ENCODE measurements at places on chromosomes 11 and 22. TPM values are rescaled to one million over a fixed set of nuclear protein-coding genes. Genes with fewer than 3 reads are reported as not detected.

DNA sequence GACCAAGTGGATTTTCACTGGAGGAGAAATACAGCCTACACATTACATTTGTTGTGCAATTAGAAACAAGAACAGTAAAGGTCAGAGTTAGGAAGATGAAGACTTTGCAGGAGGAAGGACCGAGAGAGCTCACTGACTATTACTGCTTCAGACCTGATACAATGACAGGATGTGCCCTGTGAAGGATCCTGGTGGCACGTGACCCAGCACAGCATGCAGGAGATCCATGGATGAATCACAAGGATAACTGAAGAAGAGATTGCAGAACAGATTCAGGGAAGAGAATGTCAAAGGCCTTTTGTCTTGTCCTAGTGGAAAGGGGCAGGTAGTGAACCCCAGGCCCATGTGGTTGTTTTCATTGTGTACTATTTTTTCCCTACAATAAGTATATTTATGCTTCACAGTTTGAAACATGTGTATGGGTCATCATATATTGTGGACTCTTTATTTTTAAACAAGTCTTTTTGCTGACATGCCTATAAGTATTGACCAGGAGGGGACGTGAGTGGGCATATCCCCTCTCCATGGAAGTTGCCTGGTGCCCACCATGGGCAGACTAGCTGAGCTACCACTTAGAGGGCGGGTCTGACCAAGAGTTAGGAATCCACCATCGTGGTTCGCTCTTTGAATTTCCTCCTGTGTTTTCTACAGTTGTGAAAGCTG lies 44.3 kb downstream of the RASSF10 start:
- DNase-seq, result no peak

- no peak for DNase-seq
These were observed 8.5 kb downstream of the A4GALT start for GRCh38 chr22:42711895-42712837.

DNA sequence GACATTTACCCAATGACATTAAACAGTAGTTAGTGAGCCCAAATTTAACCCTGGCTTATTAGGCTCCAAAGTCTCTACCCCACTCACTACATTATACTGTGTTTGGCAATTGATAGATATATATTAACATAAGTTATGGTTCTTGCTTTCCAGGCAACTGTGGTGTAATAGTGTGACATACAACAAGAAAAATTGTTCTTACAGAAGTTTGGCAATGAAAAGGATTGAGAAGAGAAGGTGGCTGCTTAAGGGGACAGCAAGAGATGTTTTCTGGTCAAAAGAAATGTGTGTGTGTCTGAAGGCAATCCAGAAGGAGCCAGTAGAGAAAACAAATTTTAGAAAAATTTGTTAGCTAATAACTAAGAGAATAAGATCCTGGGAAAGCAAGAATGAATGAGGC lies 132.4 kb downstream of the SWAP70 start:
- no peak for DNase-seq

DNA sequence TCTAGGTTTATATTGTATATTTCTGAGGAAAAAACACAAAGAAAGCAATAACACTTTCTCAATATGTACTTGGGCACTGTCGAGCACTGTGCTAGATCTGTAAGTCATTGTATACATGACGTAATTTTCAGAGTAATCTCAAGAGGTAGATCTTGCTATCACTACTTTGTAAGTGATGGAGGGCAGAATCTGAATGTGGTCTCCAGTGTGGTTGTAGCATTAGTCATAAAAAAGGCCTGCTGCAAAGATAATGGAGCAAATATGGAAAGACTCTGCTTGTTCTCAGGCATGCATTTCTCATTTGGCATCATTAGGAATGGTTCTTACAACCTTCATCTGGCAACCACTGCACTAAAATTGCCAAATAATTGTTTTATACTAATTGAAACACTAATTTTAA lies 419.8 kb upstream of the CCDC179 start:
- no peak for DNase-seq

- DNase-seq, result no peak
These were observed 76.6 kb downstream of the WT1 start for GRCh38 chr11:32358729-32359128.

GRCh38 chr11:118735203-118735602 lies 55.8 kb upstream of the TREH start:
- no peak for DNase-seq

GRCh38 chr22:30235687-30236170 lies 10.8 kb downstream of the LIF start:
- no peak for DNase-seq

DNA sequence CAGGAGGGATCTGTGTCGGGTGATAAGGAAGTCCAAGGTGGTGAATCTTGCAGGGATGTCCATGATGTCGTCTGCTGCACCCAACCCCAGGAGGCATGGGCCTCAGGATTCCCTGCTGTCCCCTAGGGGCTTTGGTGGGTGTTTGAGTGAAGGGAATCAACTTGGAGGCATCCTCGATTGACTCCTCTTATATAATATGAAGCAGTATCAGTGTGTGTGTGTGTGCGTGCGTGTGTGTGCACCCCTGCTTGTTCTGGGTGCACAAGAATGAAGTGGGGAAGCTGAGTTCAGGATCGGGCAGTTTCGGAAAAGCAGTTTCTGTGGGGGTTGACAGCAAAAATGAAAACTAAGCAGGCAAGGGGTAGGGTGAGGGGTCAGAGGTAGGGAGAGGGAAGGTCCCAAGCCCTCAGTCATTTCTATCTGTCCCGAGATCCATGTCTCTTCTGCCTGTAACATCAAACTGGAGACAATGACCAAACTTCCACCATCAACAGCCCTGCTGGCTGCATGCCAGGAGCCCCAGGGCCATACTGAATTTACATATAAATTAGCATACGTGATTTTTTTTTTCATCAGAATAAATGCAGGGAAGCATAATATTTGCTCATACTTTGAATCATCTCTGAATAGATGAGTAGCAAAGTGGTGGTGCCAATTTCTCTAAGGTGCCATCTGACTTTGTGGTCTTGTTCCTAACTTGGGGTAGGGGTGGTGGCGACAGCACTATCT lies 2.0 kb downstream of the NTM start:
- DNase-seq, result no peak

GRCh38 chr22:35842954-35843353 lies 125.3 kb downstream of the APOL5 start:
- no peak for DNase-seq

DNA sequence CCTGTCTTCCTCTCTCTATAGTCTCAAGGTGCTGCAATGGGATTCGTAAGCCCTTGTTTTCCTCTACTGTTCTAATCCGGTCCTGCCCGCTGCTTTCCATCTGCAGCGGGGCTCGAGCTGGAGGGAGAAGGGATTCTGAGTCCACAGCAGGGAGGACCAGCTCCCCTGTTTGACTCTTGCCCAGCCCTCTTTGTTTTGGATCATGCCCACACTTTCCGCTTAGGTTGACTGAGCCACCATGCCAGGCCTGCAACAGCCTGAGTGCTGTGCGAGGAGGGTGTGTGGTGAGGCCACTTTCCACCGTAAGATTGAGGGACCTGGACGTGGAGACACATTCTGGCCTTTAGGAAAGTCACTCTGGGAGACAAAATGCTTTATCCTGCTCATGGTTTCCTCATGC lies 58.3 kb downstream of the CEP164 start:
- DNase-seq, result no peak

DNA sequence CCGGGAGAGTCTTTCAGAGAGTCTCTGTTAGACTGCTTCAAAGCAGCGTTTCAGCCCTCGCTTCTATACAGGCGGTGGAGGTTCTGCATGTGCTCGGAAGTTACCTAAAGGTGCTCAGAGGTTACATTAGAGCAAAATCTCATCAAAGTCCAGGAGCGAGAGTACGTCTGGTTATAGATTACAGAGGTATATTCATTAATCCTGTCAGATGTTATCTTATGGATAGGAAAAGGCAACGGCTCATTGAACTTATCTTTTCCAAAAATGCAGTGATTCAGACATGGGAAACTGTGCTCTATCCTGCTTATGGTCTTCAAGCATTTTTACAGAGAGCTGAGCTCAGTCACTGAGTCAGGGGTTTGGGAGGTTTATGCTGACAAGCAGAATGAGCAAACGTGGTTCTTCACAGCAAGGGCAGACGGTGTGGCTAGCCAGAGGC lies 9.1 kb upstream of the ZBED5 start:
- DNase-seq, result no peak

KCNE3 gene
- polyA plus RNA-seq, result 30.1 TPM

ZPR1 gene
- 58.2 TPM for polyA plus RNA-seq

GLYATL2 gene
- 2.0 TPM for polyA plus RNA-seq

TEF gene
- 18.2 TPM for polyA plus RNA-seq

UBQLN3 gene
- polyA plus RNA-seq, result not detected

TCN2 gene
- 53.8 TPM for polyA plus RNA-seq

BIRC3 gene
- polyA plus RNA-seq, result 1.5 TPM

MYBPC3 gene
- polyA plus RNA-seq, result 0.13 TPM

DCDC1 gene
- polyA plus RNA-seq, result 5.7 TPM
